Tibial artery (tissue), 4 donors: ENCODE measurements at places on chromosomes 11 and 22.

DNA sequence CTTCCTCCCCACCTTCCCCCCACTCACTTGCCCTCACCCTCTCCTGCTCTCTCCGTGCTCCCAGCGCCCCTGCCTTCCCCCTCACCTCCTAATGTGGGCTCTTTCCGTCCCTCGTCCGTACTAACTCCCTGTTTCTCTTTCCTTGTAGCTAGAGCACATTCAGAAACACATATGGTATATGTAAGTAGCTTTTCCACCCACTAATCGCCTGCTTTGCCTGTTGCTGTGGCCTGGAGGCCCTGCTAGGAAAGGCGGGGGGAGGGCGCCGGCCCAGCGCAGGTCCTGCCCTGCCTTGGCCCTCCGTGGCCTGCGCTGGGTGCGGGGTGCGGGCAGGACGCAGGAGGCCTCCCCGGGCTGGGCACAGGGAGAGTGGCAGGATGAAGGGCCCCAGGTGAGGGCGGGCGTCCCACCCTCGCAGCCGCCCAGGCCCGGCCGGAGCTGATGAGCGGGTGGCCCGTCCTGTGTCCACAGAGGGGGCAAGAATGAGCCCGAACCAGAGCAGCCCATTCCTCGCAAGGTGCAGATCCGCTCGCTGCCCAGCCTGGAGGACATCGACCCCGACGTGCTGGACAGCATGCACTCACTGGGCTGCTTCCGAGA is 41.7 kb downstream of the MOB2 start:
- no peak for DNase-seq

- DNase-seq: no peak
Observed at GRCh38 chr11:18697576-18697975, 1.0 kb upstream of the TMEM86A start.

GRCh38 chr11:104164028-104164520 is at the start of gene PDGFD:
Gene PDGFD (minus strand): TSS chr11:104164147.
- DNase-seq: peak; percentile 66

DNA sequence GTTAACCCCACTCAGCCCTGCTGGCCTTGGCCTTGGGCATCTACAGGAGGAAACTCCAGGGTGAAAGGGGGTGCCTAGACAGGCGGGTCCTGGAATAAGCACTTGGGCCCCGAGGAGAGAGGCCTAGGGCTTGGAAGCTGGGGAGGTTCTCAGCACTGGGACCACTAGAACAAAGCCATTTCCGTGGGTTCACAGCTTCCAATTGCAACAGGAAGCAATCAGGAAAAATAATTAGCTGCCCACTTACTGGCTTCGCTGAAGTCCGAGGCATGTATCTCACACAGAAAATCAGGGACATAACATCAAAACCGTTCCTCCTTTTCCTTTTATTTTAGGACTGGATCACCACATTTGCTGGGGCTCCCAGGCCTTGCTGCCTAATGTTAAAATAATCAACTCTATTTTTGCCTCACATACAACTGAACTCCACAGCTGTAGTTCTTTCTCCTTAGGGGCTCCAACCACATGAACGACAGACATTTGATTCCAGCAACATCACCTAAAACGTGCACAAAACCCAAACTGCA is 161.1 kb upstream of the GRK3 start:
- peak; percentile 53 for DNase-seq

GRCh38 chr11:576811-577610 is 741 bp downstream of the PHRF1 start:
- no peak for DNase-seq

DNA sequence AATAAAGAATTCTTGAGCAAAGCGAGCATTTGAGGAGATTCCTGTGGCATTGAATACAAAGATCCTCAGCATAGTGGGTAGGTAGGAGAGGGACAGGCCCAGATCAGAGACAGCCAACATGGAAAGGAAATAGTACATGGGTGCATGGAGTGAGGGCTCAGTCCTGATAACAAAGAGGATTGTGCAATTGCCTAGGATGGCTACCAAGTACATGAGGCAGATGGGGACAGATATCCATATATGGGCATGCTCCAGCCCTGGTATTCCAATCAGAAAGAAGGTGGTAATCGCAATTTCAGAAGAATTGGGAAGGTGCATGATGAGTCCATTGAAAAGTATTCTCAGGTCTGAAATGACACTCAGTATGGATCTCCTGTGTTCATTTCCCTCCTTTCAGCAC is 8.6 kb downstream of the OR51T1 start:
- no peak for DNase-seq

- peak; percentile 25 for DNase-seq
Observed at GRCh38 chr22:22702237-22703202, 58.1 kb downstream of the GGTLC2 start.

- DNase-seq: peak; percentile 37
Observed at GRCh38 chr11:120400564-120401364, 64.6 kb downstream of the ARHGEF12 start.

DNA sequence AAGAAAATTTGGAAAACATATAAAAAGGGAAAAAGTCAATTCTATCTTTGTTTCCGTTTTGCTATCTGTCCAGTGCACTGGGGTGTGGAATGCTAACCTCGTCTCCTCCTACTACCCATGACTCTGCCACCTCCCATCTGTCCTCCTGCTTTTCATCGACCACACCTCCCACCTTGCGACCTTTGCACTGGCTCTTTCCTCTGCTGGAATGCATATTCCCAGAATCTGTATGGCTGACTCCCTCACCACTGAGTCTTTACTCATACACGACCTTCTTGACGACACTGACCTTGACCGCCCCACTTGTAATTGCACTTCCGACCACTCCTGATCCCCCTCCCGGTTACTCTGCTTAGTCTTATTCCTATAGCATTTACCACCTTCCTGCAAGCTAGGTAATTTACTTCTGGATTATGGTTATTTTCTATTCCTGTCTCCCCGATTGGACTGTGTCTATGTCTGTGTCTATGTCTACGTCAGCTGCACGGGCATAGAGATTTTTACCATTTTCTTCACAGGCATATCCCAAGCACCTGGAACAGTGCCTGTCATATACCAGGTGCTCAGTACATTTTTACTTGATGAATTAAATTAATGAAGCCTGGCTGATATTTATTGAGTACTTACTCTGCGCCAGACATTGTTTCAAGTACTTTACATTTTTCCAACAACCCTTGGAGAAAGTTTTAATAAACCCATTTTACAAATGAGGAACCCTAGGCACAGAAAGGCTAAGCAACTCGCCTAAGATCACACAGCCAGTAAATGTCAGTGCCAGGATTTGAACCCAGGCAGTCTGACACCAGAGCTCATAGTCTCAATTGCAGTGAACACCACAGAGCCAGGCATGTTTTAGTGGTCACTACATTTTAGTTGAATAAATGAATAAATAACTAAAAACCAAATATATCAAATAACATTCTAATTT is 89.3 kb upstream of the SLC22A12 start:
- DNase-seq: no peak

DNA sequence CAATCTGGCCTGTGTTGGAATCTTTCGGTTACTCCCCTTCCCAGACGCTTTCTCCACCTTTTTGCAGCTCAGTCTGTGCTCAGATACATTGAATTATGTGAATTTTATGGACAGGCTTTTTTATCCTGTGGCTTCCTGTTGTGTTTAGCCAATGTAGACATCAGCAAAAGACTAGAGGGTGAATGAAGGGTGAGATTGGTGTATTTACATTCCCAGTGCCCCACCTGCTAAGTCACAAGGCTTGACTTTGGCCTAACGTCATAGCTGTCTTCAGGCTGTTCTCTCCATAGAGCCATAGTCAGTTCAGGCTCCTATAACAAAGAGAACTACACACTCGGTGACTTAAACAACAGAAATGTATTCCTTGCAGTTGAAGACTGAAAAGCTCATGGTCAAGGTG is 97.5 kb upstream of the FSHB start:
- DNase-seq: no peak

DNA sequence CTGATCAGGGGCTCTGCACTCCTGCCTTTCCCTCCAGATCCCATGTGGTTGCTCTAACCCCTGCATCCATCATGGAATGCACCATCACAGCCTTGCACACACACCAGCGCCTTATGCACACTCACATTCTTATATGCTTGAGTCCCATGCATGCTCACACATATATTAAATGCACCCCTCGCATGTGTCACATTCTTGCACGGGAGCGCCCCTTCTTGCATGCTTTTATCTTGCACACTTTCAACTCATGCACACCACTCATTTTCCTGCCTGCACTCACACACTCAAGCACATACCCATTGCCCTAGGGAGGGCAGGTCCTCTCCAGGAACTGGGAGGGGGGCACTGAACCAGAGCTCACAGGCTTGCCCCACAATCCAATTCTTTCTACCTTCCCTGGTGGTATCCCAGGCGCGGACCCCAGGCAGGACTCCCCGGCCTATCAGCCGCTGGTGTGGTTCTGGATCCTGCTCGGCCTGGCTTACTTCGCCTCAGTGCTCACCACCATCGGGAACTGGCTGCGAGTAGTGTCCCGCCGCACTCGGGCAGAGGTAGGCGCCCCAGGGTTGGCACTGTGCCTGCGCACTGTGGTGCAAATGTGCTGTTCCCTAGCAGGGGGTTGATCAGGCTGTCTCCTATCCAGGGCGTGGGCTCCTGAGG is 2.3 kb upstream of the CATSPERZ start:
- no peak for DNase-seq

DNA sequence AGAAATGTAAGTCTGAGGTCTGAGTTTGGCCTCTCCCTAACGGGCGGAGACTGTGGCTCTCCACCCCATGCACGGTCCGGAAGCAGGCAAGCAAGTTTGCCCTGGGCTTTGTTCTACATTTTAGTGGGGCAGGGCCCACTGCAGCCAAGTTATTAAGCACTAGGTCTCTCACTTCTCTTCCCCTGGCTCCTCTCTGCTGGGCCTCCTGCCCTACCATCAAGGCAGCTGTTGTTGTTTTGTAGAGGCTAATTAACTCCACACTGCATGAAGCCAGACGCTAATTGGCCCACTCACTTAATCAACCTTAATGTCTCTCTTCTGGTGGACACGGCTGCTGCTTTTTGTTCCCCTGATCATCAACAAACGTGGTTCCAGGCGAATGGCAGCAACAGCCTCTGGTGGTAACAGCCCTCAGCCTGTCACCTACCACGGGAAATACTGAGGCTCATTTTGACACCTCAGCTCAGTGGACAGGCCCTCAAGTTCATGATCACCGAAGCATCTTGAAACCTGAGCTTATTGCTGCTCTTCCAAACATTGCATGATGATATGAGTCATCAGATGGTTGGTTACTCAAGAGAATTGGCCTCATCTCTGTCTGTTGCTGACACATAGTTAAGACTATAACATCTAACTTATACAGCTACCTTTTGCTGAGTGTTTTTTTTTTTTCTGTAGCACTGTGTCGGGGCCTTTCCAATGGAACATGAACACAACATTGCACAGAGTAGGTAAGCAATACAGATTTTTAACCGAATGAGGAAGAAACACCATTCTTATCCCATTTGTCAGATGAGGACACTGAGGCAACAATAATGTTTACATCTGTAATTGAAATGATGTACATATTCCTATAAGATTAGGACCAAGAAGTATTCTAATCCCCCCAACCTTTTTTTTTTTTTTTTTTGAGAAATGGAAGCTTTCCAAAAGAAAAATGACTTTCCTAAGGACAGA is 20.8 kb upstream of the LMO2 start:
- DNase-seq: peak; percentile 42

- no peak for DNase-seq
Observed at GRCh38 chr22:43535336-43535735, 123.5 kb downstream of the MPPED1 start.

DNA sequence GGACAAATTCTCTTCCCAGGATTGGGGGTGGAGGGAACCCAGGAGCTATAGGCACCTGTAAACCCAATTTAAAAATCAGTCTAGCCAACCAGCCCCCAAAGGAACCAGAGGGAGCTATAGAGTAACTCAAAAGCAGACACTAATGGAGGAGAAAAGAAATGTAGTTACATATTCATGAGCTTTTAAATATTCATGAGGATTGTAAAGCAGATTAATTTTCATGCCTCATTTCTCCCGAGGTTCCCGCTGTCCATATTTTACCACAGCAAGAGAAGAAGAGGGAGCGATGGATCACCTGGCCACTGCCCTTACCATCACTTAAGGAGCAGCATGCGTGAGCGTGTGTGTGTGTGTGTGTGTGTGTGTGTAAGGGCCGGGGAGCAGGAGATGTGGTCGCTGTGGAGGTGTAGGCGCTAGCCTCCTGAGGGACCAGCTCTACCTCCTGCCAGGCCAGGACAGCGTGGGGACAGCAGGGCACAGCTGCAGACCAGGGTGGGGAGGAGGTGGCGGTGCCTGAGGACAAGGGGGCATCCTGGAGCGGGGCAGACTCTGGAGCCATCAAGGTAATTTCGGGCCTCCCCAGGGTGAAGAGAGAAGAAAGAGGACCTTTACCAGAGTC is 100.7 kb upstream of the THY1 start:
- DNase-seq: no peak

DNA sequence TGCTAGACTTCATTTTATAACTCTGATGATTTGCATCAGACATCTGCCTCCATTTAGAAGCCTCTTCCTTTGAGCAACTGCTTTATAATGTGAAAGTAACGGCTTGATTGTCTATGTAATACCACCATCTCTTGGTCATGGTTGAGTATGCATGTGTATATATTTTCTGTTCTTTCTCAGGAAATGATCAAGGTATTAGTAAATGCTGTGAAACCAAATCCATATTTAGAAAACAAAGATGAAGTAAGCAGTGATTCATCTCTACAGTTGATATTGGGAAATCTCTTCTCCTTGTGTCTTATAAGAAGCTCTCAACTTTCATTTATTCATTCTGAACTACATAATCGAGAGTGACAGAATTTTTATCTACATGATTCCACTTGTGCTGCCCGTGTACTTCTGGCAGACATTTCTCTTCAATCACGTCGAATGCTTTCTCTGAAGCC is 104.6 kb upstream of the ANO3 start:
- no peak for DNase-seq

DNA sequence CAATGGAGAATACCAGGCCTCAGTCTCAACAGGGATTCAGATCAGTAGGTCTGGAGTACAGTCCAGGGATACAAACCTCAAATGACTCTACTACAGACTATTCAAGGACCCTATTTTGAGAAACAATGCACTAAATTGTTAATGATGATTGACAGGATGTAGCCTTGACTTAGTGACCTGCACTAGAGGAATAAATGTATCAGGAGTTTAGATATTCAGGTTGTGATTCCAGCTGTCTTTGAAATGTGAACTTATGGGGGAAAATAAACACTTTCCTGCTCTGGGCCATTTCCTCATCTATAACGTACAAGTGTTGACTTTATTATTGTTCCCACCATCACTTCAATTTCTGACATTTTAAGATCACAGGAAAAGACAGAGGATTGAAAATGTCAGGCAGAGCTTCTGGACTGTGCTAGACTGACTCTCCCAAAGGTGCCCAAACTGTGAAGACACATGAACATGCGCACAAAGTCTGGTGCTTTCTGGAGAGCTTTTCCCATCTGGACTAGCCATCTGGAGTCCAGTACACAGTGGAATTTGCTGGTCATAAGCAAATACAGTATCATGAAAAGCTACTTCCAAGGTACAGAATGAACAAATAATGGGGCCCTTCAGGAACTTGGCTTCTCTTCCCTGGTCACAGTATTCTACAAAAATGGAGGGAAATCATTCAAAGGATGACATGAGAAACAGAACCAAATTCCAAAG is 110.4 kb downstream of the USP35 start:
- DNase-seq: no peak
